Large intestine (tissue), 12 donors: ENCODE measurements at places on chromosomes 7 and 10.

DNA sequence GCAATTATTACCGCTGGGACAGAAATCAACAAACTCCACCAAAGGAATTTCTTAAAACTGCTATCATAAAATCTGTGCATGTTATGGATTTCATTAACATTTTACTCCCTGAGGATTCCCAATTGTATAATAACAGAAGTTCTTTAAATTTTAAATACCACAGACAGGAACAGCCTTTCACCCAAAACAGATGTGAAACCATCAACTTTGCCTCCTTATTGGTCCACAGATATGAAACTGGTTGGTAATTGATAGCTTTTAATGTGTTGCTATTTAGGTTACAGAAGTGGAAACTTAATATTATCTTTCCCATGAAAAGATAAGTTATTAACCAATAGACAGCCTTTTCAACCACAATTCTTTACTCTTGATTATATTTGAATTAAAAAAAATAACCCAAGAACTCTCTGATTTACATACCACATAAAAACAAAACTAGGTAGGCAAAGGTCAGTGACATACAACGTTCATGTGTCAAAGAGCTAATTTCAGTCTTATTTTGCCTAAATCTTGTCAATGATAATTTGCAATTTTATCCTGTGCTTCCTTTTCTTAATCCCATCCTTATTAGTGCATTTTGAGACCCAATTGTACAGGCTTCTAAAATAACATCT lies 90.0 kb downstream of the NRP1 start:
- DNase-seq, result no peak

GRCh38 chr7:7060828-7061599 lies 121.3 kb upstream of the C1GALT1 start:
- no peak for DNase-seq

DNA sequence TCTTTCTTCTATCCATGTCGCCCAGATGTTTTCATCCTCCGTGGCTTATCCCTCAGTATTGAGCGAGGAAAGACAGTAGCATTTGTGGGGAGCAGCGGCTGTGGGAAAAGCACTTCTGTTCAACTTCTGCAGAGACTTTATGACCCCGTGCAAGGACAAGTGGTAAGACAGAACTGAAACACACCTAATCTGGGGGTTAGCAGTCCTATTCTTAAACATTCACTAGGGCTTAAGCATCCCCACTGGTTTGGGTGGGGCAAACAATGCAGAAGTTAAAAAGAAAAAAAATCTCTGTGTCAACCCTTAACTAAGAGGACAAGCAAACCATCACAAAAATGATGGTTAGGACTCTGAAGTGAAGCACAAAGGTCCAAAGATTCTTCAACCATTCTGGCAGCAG lies 43.8 kb downstream of the SP8 start:
- no peak for DNase-seq

- DNase-seq, result no peak
Measured at GRCh38 chr7:156174428-156174827, 362.2 kb upstream of the SHH start.

GRCh38 chr7:6161463-6162330 lies 110.7 kb downstream of the CYTH3 start:
- no peak for DNase-seq
